Melanocyte of skin (primary cell): ENCODE measurements at places on chromosomes 4 and X. TPM values are rescaled to one million over a fixed set of nuclear protein-coding genes. Genes with fewer than 3 reads are reported as not detected.

Gene SRPK3
- total RNA-seq: 0.31 and 0.33 TPM in 2 replicates

Gene TRMT44
- total RNA-seq: 17.6 and 21.4 TPM in 2 replicates

Gene STPG2
- total RNA-seq: not detected in 2 replicates

Gene SLC2A9
- total RNA-seq: 0.31 and 1.00 TPM in 2 replicates

Gene CXCL10
- 4.6 and 7.7 TPM in 2 replicates for total RNA-seq

Gene PPP3CA
- total RNA-seq: 14.3 and 18.4 TPM in 2 replicates

Gene TDO2
- total RNA-seq: not detected in 2 replicates

Gene PTPN13
- 39.3 and 75.4 TPM in 2 replicates for total RNA-seq

Gene GEMIN8
- total RNA-seq: 10.7 and 20.4 TPM in 2 replicates

Gene NPFFR2
- total RNA-seq: 1.1 and 6.2 TPM in 2 replicates

Gene HTRA3
- 0.34 and 0.36 TPM in 2 replicates for total RNA-seq

Gene F8A2
- not detected in 2 replicates for total RNA-seq

Gene SPANXD
- not detected in 2 replicates for total RNA-seq

Gene AFF1
- 20.3 and 26.8 TPM in 2 replicates for total RNA-seq

Gene ALPK1
- total RNA-seq: 21.3 and 24.2 TPM in 2 replicates

Gene ADH5
- 171 and 183 TPM in 2 replicates for total RNA-seq

Gene HDX
- 7.4 and 7.7 TPM in 2 replicates for total RNA-seq

Gene JADE1
- 6.2 and 8.7 TPM in 2 replicates for total RNA-seq

Gene CFP
- total RNA-seq: 0.31 and 0.33 TPM in 2 replicates

Gene MAGEA12
- not detected in 2 replicates for total RNA-seq

Gene VCX3A
- not detected in 2 replicates for total RNA-seq

Gene PDCL2
- total RNA-seq: not detected in 2 replicates

Gene MTTP
- under 0.01 and 0.46 TPM in 2 replicates for total RNA-seq

Gene RTL3
- not detected in 2 replicates for total RNA-seq

Gene HSFX1
- total RNA-seq: 0.33 and 0.46 TPM in 2 replicates

Gene CWH43
- total RNA-seq: not detected in 2 replicates

Gene ANKRD17
- total RNA-seq: 73.9 and 92.4 TPM in 2 replicates

Gene SPANXA2
- not detected in 2 replicates for total RNA-seq
